CD4-positive, alpha-beta T cell treated with Interleukin-1 beta for 1 hour (primary cell): ENCODE measurements at places on chromosomes 4 and X.
A peak's percentile ranks its signal among the peaks of the same experiment; 100 is the strongest.

DNA sequence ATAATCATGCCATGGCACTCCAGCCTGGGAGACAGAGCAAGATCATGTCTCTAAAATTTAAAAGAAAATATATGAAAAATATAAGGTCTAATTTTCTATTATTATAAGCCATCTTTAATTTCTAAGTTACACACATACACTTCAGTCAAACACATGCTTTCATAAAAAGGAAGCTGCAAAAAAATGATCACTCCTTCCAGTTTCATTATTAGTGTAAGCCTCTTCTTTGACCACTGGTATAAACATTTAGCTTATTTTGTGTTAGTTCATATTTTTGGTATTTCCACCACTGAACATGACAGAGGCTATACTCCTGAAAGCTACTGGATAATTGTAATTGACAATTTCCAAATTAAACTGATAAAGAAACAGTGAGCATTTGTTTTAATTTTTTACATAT is 163.3 kb upstream of the USP38 start:
- DNase-seq, result no peak

GRCh38 chr4:124904723-124905388 is 192.3 kb upstream of the ANKRD50 start:
- DNase-seq, result no peak

DNA sequence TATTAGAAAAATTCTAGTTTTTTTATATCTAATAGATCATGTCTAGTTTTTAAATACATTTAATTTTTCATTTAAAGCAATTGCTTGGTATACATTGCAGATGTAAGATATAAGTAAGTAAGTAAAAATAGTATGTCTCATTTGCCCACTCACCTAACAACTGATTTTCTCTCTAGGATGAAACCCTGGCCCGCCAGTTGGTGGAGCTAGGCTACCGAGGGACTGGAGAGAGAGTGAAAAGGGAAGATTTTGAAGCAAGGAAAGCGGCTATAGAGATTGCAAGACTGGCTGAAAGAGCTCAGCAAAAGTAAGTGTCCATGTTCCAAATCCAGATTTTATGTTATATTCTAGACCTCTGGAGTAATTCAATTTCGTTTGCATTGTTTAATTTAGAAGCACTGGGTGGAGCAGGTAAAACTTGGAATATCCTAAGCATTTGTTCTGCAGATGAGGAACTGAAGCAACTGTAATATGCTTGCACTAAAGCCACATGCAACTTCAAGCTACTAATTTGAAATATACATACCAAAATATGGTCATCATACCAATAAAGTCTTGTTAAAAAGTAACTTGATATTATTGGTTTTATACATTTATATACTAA is 27.1 kb downstream of the CFAP299 start:
- DNase-seq, result peak; percentile 35

DNA sequence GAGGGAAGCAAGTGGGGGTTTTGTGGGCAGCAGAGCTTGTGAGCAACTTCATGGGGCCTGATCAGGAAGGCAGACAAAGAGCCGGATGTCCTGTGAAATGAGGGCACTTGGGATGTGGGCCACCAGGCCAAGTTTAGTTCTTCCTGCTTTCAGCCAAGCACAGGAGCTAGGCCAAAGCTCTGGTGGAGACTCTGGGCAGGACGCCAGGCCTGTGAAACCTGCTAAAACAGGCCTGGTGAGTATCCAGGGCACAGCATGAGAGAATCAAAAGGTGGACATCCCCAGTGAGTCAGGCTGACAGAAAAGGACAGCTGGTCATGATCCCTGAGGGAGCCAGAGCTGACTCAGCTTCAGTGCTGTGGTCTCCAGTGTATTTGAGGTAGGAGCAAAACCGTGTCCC is 95.7 kb downstream of the NPNT start:
- no peak for DNase-seq

DNA sequence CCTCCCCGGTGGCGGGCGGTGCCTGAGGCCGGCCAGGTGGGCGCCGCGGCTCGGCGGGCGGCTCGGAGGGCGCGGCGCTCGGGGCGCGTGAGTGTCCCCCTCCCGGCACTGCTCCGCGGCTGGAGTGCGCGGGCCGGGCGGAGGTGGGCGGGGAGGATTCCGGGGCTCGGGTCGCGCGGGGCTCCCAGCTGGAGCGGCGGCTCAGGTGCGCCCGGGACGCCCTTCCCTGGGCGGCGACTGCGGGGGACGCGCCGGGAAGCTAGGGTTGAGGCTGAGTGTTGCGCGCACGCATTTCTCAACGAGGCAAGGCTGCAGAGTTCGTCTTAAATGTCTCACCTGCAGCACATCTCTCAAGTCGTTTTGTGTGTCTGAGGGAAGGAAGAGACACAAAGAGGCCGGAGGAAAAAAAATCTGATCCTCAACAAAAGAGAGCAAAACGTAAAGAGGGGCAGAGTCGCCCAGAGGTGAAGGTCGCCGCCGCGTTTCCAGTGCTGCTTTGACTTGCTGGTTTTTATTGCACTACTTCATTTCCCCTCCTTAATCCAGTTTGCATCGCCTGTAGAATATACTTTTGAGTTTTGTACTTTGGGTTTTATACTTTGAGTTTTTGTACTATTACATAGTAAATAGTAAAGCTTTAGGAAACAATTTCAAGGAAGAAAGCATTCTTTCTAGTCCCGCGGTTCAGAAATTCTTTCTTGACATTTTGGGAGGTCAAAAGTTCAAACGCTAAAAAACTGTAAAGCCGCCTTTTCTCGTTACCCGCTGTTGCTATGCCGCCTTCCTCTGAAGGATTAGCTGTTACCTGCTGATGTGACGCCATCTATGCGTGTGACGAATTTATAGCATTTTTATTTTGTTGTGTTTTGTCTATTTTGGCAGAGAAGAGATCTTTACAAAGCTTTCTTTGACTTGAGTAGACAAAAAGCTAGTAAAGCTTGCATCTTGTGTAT is 106.5 kb upstream of the STOX2 start:
- no peak for DNase-seq

GRCh38 chr4:80011636-80012236 is 61.3 kb downstream of the ANTXR2 start:
- no peak for DNase-seq

- DNase-seq, result no peak
These were observed 47.8 kb downstream of the ACOX3 start for GRCh38 chr4:8392591-8393190.

DNA sequence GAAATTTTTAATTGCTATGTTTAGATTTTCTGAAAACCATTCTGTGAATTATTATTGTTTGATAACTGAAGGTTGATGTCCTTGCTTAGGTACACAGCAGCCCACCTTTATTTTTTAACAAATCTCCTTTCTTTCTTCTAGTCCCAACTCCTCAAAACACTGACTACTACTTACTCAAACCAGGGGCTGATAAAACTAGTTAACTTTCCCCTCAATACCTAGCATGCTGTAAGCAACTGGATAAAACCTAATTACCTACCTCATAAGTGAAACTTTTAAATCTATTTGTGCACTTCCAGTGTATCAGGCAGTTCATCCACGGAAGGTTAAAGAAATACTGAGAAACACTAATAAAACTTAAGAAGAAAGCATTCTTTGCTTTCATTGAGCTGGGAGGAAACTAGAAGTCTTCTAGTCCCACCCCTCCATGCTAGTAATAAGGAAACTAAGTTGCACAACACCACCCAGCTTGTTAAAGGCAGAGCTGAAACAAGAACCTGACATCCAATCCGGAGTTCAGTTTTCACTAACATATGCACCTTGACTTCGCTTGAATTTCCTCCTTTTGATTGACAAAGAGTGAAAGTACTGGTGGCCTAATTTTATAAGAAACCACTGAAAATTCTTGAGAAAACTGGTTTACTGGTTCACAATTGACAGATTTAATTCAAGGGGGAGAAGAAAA is 180.2 kb upstream of the TET2 start:
- DNase-seq, result peak; percentile 44

- DNase-seq, result no peak
These were observed 1294.9 kb downstream of the ADGRL3 start for GRCh38 chr4:62495032-62495431.

DNA sequence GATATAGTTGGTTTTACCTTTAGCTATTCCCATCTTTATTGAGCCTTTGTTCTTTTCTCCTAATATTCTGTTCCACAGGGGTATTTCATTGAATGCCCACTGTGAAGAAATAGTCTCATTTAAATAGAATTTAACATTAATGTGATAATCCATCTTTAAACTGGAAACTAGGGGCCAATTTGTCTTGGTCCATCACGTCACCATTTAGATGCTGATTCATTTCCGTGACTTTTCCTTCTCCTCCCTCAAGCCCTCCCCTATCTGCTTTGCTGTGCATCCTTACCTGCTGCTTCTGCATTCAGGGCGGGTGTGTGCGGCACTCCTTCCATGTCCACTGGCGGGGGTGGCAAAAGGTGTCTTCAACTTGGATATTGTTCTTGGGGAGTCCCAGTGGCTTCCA is 241.1 kb downstream of the FBXW7 start:
- DNase-seq, result no peak

DNA sequence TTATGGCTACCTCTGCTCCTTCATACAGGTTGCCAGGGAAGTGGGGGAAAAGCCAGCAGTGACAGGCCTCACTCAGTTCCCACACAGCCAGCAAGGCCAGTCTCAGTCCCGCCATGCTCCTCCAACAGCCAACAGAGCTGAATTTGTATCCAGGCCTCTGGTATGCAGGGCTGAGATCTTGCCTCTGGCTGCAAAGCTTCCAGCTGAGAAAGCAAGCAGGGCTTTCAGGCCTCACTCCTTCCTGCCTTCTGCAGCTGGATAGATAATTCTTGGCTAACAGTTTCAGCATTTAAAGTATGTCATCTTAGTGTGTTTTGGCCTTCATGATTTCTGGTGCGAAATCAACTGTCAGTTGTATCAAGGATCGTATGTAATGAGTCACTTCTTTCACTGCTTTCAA is 103.6 kb downstream of the GNL3L start:
- no peak for DNase-seq

DNA sequence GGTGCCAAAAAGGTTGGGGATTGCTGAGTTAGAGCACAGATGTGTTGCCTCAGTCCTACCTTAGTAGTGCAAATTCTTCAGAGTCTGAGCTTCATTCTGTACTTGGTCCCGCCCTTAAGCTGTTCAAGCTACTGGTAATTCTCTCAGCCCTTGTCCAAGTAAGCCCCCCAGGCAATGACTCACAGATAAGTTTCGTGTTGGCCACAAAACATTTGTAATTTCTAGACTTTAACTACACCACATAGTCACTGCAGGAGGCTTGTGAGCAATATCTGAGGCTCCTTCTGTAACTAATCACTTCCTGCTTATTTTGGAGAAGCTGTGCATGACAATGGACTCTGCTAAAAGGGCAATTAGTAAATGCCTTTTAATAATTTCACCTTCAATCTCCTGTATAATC is 1420.5 kb downstream of the PCDH7 start:
- DNase-seq, result no peak

- DNase-seq, result peak; percentile 77
These were observed 44.5 kb downstream of the SEPTIN11 start for GRCh38 chr4:76993787-76994641.

- no peak for DNase-seq
These were observed 32.7 kb downstream of the METAP1 start for GRCh38 chr4:99028187-99028586.

GRCh38 chr4:159428975-159429692 is 326.3 kb downstream of the RAPGEF2 start:
- DNase-seq, result no peak
